Osteoblast (primary cell): ENCODE measurements at places on chromosomes 5 and 9. TPM values are rescaled to one million over a fixed set of nuclear protein-coding genes. Genes with fewer than 3 reads are reported as not detected.

GRCh38 chr5:124403281-124403680 is 343.2 kb downstream of the ZNF608 start:
- H3K4me1 ChIP-seq = peaks cover 3% of the 10 kb centered on the region
- no peaks in the 10 kb centered on the region for H3K27me3 ChIP-seq
- no peak for DNase-seq
- no peak overlapping the region for H3K4me3 ChIP-seq
- no peaks in the 10 kb centered on the region for H3K36me3 ChIP-seq
- H3K27ac ChIP-seq = no peak overlapping the region

- no peaks in the 10 kb centered on the region for H3K27me3 ChIP-seq
- no peak for DNase-seq
- no peak overlapping the region for H3K4me3 ChIP-seq
- H3K27ac ChIP-seq = no peak overlapping the region
- no peaks in the 10 kb centered on the region for H3K4me1 ChIP-seq
- no peaks in the 10 kb centered on the region for H3K36me3 ChIP-seq
Measured at GRCh38 chr5:83227611-83228010, 150.3 kb downstream of the XRCC4 start.

DNA sequence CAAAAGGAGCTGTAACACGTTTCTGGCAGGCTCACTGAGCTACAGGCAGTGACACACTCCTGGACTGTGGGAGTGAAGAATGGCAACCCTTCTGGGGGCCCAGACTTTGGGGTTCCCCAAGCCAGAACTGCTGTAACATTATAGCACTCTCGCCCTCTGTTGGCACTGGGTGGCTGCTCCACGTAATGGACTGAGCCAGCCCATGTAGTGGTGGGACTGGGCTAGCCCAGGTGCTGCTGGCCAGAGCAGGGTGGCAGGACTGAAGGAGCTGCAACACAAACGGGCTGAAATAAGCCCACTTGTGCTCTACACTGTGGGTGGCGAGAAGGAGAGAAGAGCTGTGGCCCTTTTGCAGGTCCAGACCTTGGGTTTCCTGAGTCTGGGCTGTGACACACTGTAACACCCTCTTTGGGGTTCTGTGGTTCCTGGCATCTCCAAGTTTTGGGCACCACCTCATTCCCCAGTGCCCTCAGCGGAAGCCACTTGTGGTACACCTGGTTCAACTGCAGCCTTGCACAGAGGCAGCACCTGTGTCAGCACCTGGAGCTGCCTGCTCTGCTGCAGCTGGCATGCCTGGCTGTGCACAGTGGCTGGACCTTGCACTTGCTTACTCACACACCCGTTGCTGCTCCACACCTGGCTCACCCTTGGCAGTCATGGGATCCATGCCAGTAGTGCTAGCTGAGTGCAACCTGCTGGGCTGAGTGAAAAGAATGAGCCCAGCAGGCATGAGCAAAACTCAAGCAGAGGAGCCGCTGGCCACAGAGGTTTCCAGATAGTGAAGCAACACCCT is 95.0 kb upstream of the PRR16 start:
- no peak overlapping the region for H3K27ac ChIP-seq
- no peaks in the 10 kb centered on the region for H3K27me3 ChIP-seq
- no peaks in the 10 kb centered on the region for H3K36me3 ChIP-seq
- no peaks in the 10 kb centered on the region for H3K4me1 ChIP-seq
- DNase-seq = no peak

- H3K4me1 ChIP-seq = peaks cover 5% of the 10 kb centered on the region
- H3K27me3 ChIP-seq = no peaks in the 10 kb centered on the region
- peak; percentile 96 for DNase-seq
- no peaks in the 10 kb centered on the region for H3K36me3 ChIP-seq
Measured at GRCh38 chr5:178249191-178249989, 16.8 kb upstream of the PHYKPL start.

DNA sequence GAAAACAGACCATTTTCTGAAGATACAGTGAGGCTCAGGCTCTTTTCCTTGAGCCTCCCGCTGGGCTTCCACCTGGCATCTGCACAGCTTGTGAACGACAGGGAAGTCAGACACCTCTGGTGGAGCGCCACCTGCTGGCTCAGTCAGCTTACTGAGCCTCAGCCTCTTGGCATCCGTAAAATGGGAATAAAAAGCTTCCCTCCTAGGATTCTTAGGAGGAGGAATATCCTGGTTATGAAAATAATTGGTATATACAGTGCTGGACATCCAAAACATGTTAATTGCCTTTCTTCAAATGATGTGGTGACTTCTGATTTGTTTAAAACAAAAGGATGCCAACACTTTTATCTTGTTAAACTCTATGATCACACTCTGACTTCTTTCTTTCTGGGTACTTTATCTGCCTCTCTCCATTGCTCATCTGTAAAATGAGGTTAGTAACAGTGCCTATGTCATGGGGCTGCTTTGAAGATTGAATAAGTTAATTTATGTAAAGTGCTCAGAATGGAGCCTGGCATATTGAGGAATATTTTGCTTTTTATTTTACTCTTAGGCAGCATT is 67.5 kb downstream of the MAMDC2 start:
- no peak overlapping the region for H3K4me3 ChIP-seq
- DNase-seq = peak; percentile 32
- H3K27me3 ChIP-seq = no peaks in the 10 kb centered on the region
- H3K27ac ChIP-seq = no peak overlapping the region
- peaks cover 23% of the 10 kb centered on the region for H3K4me1 ChIP-seq

DNA sequence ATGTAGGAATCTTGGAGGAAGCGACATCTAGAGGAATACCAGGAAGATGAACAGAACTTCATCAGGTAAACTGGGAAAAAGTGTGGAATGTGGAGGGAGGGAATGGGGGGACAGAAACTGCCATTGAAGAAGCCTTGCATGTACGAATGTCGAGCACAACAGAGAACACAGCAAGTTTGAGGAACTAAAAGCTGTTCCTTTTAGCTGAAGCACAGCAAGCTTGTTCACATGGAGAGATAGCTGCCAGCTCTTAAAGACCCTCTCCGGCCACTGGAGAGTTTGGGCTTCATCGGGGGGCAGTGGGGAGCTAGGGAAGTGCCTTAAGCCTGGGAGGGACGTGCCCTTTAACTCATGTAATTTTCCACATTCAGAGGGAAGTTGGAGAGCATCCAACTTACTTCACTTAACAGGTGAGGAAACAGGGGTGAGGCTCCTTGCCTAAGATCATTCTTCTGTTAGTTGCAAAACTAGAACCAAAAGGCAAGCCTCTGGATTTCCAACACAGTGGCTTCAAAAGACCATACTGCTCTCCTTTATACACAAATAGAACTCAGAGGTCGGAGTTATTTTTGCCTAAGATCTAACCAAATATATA is 2.3 kb upstream of the CYFIP2 start:
- H3K4me1 ChIP-seq = no peaks in the 10 kb centered on the region
- H3K36me3 ChIP-seq = no peaks in the 10 kb centered on the region
- H3K27ac ChIP-seq = no peak overlapping the region
- peaks cover 34% of the 10 kb centered on the region for H3K27me3 ChIP-seq
- DNase-seq = no peak

GRCh38 chr9:89730715-89731114 is 125.9 kb downstream of the GADD45G start:
- H3K4me3 ChIP-seq = no peak overlapping the region
- DNase-seq = no peak
- H3K36me3 ChIP-seq = no peaks in the 10 kb centered on the region
- no peaks in the 10 kb centered on the region for H3K4me1 ChIP-seq

DNA sequence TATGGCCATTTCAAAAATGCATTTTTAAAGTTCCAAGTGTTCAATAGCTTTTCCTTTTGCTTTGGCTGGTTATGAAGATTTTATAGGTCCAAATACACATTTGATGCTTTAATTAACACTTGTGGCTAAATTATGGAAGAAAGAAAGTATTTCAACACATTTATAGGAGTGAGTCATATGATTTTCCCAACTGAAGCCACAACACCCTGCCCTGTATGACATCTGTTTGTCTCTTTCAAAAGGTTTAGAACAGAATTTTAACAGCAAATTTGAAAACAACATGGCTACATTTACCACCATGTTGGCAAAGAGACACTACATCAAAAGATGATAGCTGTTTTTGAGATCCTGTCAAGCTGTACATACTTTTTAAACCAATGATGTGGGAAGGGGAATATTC is 99.4 kb downstream of the TMEM174 start:
- H3K4me3 ChIP-seq = no peak overlapping the region
- no peak overlapping the region for H3K27ac ChIP-seq
- H3K36me3 ChIP-seq = no peaks in the 10 kb centered on the region

GRCh38 chr9:86069206-86069869 is 30.0 kb downstream of the GOLM1 start:
- no peaks in the 10 kb centered on the region for H3K27me3 ChIP-seq
- peaks cover 21% of the 10 kb centered on the region for H3K4me1 ChIP-seq
- no peak overlapping the region for H3K4me3 ChIP-seq

DNA sequence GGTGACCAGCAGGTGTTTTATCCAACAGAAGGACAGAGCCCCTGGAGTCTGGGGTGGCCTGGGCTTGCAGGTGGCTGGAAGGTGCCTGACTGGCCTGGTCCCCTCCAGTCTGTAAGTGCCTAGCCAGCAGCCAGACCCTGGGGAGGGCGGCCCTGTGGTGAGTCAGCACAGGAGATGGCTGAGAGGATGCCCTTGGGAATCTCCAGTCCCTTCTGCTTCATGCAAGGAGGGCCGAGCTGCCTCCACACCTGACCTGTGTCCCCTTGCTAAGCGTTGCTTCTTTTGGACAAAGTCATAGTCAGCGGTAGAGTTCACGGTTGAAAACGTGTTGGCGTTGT is 20.2 kb downstream of the OBP2B start:
- H3K27ac ChIP-seq = no peak overlapping the region
- no peaks in the 10 kb centered on the region for H3K36me3 ChIP-seq
- peaks cover 19% of the 10 kb centered on the region for H3K27me3 ChIP-seq

GRCh38 chr5:118616281-118616680 is 372.1 kb downstream of the DTWD2 start:
- H3K36me3 ChIP-seq = no peaks in the 10 kb centered on the region
- H3K4me1 ChIP-seq = no peaks in the 10 kb centered on the region
- no peak for DNase-seq
- no peak overlapping the region for H3K4me3 ChIP-seq

DNA sequence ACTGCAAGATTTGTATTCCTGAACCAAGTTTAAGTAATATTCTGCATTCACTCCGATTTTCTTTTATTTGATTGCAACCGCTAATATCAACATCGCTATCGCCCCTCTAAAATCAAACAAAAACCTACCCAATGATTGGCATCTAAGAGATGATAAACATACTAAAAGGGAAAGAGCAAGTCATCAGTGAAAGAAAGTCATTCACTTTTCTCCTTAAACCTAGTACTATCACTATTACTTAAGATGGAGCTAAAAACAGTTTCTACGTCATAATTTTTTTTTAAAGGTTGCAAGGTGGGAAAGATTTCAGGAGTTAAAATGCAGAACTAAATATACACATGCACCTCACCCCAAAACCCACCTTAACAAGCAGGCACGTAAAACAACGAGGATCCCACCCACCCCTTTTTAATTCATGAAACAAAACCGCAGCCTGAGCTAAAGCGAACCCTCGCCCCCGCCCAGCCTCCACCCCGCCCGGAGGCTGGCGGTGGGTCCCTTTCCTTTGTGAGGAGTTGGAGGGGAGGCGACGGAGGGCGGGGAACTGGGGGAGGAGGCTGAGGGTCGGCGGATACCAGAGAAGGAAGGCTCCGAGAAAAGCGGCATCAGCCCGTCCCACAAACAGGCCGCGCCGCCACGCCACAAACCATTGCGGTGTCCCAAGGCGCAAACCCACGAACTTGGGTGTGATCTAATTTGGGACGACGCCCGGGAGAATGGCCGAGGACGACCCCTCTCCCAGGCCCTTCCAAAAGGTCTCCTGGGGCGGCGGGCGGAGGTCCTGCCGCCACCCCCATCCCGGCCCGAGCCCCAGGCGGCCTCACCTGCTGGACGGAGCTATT is 861 bp downstream of the UBQLN1 start:
- peak overlapping the region; percentile 98 for H3K4me3 ChIP-seq
- H3K4me1 ChIP-seq = peaks cover 11% of the 10 kb centered on the region
- peak overlapping the region; percentile 100 for H3K27ac ChIP-seq
- H3K27me3 ChIP-seq = no peaks in the 10 kb centered on the region

GRCh38 chr9:114089206-114089840 is 9.8 kb downstream of the KIF12 start:
- peaks cover 16% of the 10 kb centered on the region for H3K27me3 ChIP-seq
- no peaks in the 10 kb centered on the region for H3K4me1 ChIP-seq
- peak; percentile 52 for DNase-seq

DNA sequence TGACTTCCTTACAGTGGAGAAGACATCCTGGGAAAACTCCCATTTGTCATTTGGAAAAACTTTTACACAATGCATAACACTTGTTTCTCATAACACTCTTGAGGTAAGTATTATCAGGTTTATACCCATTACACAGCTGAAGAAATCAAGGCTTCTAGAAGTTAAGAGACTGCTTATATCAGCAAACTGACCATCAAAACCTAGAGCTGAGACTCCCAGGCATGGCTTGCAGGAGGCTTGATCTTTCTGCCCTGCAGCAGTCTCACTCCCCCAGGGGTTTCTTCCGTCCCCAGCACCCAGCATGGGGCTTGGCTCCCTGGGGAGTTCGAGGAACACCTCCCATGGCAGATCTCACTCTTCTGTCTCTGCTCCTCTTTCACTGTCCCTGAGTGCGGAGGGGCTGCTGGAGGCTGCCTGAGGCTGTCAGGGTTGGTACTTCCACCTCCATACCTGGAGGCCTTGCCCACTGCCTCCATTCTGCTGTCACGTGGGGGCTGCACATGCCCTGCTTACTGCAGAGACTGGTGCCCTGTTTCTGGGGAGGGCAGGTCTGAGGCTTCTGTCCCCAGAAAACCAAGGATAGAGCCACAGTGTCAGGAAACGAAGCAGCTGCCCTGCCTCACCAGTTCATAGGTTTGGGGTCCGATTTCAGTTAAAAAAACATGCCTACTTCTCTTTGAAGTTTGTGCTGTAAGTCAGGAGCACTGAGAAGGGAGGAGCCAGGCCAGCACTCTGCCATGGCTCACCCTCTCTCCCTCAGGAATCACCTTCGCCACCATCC is 202.5 kb downstream of the PAX5 start:
- no peaks in the 10 kb centered on the region for H3K36me3 ChIP-seq
- no peak overlapping the region for H3K27ac ChIP-seq
- H3K27me3 ChIP-seq = peaks cover 19% of the 10 kb centered on the region

GRCh38 chr5:77272206-77272605 is 61.7 kb downstream of the PDE8B start:
- no peak overlapping the region for H3K4me3 ChIP-seq
- DNase-seq = no peak
- H3K4me1 ChIP-seq = no peaks in the 10 kb centered on the region
- no peaks in the 10 kb centered on the region for H3K36me3 ChIP-seq

DNA sequence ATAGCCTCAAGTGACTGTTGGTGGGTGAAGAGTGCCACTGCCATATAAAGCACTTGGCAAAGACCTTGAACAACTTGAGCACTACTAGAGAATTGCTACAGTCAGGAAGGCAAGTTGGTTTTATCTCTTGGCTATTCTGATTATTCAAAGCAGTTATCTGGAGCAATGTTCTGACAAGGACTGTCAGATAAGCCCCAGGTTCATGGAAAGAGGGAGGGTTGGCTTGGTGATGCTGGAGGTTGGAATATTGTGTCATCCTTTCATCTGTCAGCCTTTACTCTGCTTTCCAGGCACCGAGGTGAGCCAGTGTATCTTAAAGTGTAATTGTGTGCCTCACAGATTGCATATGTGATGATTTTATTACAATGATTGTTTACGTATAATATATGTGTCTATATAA is 548.4 kb upstream of the ZNF608 start:
- H3K27ac ChIP-seq = no peak overlapping the region
- no peaks in the 10 kb centered on the region for H3K36me3 ChIP-seq
- H3K4me3 ChIP-seq = no peak overlapping the region
- no peak for DNase-seq
- H3K27me3 ChIP-seq = no peaks in the 10 kb centered on the region

The EQTN gene
- total RNA-seq = not detected in 2 replicates

The SPINK7 gene
- total RNA-seq = not detected in 2 replicates

The SPATA31C1 gene
- total RNA-seq = not detected in 2 replicates

The PCDHB2 gene
- 1.2 and 1.4 TPM in 2 replicates for total RNA-seq

The NTRK2 gene
- 3.3 and 5.6 TPM in 2 replicates for total RNA-seq
